ENCODE measurements at places on chromosomes 7 and 10. TPM values are rescaled to one million over a fixed set of nuclear protein-coding genes. Genes with fewer than 3 reads are reported as not detected.
A peak's percentile ranks its signal among the peaks of the same experiment; 100 is the strongest.

DNA sequence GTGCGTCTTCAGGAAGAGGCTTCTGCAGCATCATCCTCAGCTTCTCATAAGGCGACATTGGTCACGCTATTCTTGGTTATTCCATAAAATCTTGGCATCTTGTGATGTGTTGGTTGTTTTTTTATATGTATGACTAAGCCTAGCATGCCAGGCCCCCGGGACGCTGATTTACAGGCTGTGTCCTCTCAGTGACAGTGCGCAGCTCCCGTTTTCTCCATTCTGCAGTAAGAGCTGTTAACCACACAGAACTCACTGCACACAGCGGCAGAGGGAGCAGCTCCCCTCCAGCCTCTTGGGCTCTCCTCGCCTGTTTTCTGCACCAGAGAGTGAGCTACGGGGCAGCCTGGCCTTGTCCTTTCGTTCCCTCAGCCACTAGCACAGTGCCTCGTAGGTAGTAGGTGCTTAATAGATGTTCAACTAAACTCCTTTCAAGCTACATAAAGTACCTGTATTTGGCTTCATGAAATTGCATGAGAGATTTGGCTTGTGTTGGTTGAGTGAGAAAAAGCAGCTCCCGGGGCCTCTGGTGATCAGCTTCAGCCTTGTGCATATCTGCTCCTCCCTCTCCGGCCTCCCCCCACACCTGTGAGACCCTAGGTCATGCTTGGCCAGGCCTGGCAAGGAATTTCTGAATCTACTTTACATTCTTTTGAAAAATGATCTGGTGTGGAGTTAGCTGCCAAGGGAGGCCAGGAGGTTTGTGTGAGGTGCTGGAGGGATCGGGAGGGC, 116.2 kb downstream of the WDR37 start:
- DNase-seq = no peak

- no peak for DNase-seq
Observed at GRCh38 chr7:108135446-108136190, 5.5 kb upstream of the LAMB4 start.

DNA sequence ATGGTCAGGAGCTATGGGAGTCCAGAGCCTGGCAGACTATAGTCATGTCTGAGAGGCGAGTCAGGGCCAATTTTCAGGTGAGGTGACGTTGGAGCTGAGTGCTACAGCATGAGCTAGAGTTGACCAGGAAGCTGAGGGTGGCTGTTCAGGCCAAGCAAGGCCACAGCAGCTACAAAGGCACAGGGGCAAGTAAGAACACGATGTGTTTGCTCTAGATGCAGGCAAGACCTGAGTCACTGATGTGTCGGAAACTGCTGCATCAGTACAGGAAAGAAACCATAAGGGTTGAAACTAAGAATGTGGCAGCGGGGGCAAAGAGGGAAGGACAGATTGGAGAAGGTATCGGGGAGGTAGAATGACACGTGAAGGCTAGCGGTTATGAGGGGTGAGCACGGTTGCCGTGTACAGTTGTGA, 11.8 kb upstream of the RRP12 start:
- peak; percentile 93 for DNase-seq

DNA sequence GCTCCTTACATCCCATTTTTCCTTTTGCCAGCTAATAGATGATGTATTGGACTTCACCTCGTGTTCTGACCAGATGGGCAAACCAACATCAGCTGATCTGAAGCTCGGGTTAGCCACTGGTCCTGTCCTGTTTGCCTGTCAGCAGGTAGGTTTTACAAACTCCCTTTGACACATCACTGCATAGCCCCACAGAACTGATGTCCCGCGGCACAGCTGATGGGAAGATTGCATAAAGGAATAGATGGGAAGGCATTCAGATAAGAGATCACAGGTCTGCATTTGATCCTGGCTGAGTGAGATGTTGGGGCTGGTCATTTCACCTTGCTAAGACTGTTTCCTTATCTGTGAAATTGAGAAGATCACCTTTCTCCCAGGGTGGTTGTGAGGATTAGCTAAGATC, 37.9 kb downstream of the PDSS1 start:
- no peak for DNase-seq

GRCh38 chr10:31999070-31999660, 57.1 kb downstream of the KIF5B start:
- no peak for DNase-seq

- DNase-seq = no peak
Observed at GRCh38 chr10:22620929-22621328, 93.4 kb downstream of the PIP4K2A start.

GRCh38 chr10:132187430-132188138, 836 bp downstream of the DPYSL4 start:
- DNase-seq = no peak

DNA sequence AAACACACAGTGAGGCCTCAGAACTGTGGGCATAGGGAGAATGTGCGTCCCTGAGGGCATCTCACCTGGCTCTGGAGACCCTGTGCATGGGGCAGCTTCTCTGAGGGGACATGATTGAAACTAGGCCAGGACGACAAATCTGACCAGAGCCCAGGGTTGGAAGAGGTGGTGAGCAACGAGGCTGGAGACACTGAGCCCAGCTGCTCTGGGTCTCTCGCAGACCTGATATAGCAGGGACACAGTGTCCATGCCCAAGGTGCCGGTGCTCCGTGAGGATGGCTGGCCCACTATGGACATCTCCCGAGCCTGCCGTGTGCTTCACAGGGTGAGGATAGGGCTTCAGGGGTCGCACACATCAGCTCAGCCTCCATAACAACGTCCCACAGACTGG, 49.3 kb upstream of the INSIG1 start:
- DNase-seq = no peak

- no peak for DNase-seq
Observed at GRCh38 chr10:71124921-71125748, 87.2 kb upstream of the UNC5B start.

DNA sequence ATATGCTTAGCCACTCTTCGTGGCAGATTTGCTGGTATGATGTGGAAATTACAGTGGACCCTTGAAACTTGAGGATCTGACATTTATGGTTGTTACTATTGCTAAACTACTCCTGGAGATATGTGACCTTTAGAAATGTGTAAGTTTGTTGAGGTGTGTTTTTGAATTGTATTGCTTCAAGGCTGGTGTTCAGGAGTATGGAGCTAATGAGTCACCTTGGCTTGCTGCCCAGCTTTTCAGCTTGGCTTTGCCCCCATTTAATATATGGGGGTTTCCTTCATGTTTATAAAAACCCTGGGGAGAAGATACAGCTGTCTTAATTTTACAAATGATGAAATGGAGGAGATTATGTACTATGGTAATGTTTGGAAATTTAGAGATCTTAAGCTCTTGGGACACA, 11.6 kb downstream of the HBP1 start:
- peak; percentile 69 for DNase-seq

- DNase-seq = no peak
Observed at GRCh38 chr7:70355198-70356020, 757.1 kb downstream of the AUTS2 start.

DNA sequence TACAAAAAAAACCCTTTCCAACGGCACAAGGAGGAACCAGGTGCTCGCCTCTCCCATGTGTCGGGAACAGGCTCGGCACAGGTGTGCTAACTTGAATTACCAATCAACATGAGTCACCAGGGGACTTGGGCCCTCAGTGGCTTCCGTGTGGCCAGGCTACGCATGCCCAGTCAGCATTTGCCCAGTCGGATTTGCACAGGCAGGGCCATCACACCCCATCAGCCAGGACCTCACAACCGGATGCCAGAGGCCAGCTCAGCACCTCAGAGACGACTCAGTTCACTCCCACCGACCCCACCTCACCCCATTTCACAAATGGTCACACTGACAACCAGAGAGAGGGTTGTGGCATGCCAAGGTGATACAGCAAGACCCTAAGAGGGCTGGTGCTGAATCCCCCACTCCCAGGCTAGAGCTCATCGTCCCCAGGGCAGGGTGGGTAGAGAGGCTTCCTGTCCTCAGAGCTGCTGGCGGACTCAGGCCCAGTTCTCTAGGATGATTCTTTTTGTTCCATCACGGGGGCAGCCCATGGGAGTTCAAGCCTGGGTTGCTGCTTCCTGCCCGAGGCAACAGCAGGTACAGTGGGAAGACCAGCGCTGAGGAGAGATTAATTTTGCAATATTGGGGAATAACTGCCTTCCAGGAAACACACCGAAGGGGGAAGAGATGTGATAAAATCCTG, 13.6 kb downstream of the ANXA11 start:
- peak; percentile 29 for DNase-seq

DNA sequence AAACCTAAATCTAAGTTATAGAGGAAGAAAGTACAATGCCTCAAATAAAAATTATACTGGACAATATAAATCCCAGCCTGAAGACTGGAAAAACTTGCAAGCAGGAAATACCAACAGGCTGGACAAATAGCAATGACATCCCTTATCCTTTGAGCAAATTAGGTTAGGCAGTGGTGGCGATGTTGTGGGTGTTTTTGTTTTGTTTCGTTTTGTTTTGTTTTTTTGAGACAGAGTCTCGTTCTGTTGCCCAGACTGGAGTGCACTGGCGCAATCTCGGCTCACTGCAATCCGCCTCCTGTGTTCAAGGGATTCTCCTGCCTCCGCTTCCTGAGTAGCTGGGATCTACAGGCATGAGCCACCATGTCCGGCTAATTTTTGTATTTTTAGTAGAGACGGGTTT, 57.3 kb upstream of the TES start:
- DNase-seq = no peak

GRCh38 chr10:98684019-98684899, 237.5 kb upstream of the HPS1 start:
- no peak for DNase-seq

- no peak for DNase-seq
Observed at GRCh38 chr7:123499211-123499970, 35.0 kb downstream of the IQUB start.

- DNase-seq = no peak
Observed at GRCh38 chr7:29853789-29854188, 47.5 kb downstream of the WIPF3 start.

GRCh38 chr10:111511751-111512150, 434.9 kb downstream of the ADRA2A start:
- peak; percentile 11 for DNase-seq

DNA sequence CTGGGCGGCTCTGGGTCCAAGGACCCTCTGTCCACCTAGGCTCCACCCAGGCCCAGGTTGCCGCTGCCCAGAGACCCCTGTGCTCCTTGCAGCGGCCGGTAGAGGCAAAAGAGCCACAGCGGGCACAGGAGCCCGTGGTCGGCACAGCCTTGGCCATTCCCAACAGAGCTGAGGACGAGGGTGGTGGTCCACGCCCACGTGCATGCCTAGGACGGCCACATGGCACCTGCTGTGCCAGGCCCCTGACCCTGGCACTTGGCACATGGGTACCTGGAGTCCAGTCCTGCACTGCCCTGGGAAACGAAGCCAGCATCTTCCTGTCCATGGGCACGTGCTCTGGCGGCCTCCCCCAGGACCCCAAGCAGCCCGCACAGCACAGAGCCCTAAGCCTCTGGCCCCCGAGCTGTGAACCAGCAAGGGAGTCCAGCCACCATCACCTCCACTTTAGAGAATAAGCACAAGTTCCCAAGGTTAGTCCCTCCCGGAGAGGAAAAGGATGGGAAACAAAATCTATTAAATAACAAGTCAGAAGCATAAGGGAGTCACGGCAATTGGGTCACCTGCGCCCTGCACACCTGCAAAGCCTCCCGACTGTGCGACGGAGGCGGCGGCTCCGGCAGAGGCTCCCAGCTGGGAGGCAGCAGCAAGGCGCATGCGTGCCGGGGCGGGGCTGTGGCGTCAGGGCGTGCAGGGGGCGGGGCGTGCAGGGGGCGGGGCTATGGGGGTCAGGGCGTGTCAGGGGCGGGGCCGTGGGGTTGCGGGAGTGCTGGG, 59.1 kb downstream of the STK32C start:
- DNase-seq = no peak

DNA sequence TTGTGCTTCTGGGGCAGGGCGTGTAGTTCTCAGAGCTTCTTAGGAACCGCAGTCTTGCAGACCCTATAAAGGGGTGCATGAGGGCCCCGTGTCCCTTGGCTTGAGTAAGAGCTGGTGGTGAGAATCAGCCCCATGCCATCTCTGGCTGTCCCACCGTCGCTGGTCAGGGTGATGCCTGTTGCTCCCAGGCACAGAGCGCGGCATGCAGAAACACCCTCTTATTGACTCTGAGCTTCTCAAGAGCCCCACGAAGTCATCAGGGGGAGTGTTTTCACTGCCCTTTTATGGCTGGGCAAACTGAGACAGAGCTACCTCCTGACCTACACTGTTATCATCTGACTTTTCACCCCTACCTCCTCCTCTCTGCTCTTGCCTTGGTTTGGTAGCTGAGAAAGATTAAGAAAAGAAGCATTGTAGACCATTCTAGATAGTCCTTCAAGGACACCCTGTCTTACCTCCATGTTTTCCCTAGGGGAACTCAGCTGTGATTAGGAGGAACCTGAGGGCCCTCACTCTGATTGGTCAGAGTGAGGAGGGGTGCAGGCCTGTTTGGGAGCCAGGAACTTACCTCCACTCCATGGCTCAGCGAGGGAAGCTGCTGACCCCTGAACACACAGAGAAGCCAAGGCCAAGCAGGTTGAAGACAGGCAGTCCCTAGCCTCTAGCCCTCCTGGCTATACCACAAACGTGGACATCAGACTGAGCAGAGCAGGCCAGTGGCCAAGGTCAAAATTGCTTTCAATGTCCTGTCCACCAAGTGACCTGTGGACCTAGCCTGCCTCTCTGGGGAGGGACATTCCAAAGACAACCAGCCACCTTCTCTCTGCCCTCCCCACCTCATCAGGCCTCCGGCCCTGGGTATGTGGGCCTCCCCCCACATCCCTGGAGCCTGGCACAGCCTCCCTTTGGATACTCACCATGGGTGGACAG, 17.6 kb downstream of the UNC5B start:
- no peak for DNase-seq

GRCh38 chr7:152140560-152140959, 115.1 kb downstream of the GALNT11 start:
- no peak for DNase-seq

DNA sequence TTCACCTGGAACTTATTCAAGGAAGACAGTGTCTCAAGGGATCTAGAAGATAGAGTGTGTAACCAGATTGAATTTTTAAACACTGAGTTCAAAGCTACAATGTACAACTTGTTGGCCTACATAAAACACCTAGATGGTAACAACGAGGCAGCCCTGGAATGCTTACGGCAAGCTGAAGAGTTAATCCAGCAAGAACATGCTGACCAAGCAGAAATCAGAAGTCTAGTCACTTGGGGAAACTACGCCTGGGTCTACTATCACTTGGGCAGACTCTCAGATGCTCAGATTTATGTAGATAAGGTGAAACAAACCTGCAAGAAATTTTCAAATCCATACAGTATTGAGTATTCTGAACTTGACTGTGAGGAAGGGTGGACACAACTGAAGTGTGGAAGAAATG, 10.9 kb downstream of the IFIT3 start:
- DNase-seq = no peak

GRCh38 chr10:131569851-131570715, 258.6 kb upstream of the TCERG1L start:
- DNase-seq = no peak

Gene CFAP43
- total RNA-seq = 0.14 TPM

Gene SPDYE5
- not detected for total RNA-seq

Gene TMEM120A
- total RNA-seq = 21.4 TPM

Gene GIMAP1
- not detected for total RNA-seq

Gene MKRN1
- total RNA-seq = 54.8 TPM

Gene FAM25A
- not detected for total RNA-seq

Gene BAMBI
- total RNA-seq = 3.6 TPM

Gene CCL26
- not detected for total RNA-seq

Gene ADAMTS14
- total RNA-seq = 0.10 TPM

Gene MMD2
- total RNA-seq = not detected

Gene CACNB2
- not detected for total RNA-seq

Gene MYPN
- total RNA-seq = not detected

Gene TMEM26
- total RNA-seq = not detected

Gene EBF3
- 0.04 TPM for total RNA-seq

Gene ANKRD1
- not detected for total RNA-seq

Gene ADAM12
- total RNA-seq = 0.07 TPM

Gene SH3PXD2A
- 81.7 TPM for total RNA-seq

Gene TM9SF3
- total RNA-seq = 90.0 TPM
